Ecto neural progenitor cell (in vitro differentiated cells): ENCODE measurements at places on chromosomes 1 and 21.

DNA sequence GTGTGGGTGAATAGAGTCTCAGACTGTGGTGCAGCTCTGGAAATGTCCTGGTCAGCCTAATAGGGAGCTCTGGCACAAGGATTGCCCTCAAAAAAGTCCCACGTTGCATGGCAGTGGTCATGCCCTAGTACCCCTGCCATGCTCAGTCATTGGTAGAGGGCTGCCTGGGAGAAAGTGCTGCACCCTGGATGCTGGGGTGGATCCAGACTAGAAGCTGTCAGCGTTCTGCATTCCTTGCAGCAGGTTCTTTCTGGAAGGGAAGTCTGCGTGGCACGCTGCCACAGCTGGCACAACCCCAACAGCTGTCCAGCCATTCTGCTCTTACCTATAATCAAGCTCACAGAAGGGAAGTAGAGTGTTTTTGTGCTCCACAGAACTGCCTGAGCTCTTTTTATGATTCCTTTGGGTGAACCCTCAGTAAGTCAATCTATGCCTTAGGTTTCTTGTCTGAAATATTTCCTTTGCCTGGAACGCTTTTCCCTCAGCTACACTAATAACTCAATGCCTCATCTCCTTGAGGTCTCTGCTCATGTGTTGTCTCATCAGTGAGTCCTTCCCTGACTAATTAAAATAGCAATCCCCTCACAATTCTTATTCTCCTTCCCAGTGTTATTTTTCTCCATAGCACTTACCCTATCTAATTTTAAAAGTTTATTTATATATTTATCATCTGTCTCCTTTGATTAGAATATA is 61.5 kb upstream of the JAK1 start:
- no peak for DNase-seq

DNA sequence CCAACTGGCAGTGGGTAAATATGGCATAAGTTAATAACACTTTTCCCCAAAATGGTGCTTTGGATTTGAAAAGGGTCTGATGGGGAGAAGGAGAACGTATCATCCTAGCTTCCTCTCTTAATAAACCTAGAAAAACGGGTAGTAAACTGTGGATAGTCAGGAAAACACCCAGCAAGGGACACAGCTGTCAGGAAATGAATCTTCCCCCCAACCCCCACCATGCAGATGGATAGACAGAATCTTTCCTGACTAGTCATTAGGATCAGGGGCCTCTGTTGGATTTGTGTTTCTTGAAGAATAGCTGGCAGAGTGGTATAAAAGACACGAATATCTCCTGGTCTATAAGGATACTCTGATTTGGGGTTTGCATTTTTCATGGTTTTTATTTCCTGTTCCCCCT is 22.5 kb upstream of the LAX1 start:
- DNase-seq: no peak

DNA sequence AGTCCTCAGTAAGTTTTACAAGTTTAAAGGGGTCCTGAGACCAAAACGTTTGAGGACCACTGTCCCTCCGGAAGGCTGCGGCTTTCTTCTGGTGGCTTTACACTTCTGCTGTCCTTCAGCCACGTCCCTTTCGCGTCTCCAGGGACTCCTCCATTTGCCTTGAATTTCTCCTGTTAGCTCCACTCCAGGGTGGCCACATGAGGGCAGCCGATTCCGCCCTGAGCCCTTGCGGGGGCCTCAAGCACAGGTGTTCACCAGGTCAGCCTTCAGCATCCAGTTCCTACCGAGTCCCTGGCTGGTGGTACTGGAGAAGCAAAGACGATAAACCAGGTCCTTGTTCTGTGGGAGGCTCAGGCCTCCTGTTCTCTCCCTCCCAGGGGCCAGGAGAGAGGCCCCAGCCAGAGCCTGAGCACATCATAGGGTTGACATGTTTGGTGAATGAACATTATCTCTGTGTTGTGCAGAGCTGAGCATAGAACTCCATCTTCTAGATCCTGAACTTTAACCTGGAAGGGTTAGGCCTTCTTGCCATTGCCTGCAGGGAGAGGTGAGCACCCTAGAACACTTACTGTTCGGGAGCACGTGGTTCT is 27.4 kb upstream of the COQ8A start:
- peak; percentile 68 for DNase-seq

- no peak for DNase-seq
Observed at GRCh38 chr1:162022626-162023025, 1.0 kb downstream of the OLFML2B start.

DNA sequence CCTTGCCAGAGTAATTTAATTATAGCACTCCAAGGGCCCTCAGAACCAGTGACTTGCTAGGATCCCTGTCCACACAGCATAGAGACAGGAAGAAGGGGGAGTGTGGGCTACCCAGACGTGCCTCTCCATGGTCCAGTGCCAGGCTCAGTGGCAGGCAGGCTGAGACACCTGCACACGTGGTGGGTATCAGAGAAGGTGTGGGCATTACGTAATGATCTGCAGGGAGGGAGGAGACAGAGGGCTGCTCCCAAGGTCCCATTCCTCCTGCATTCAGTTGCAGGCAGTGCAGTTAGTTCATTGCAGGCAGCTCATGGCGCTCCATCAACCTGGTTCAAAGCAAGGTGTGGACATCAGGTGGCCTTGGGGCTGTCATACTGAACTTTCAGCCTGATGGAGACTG is 49.9 kb downstream of the C8B start:
- no peak for DNase-seq
